ENCODE measurements at places on chromosomes 3 and 15.

DNA sequence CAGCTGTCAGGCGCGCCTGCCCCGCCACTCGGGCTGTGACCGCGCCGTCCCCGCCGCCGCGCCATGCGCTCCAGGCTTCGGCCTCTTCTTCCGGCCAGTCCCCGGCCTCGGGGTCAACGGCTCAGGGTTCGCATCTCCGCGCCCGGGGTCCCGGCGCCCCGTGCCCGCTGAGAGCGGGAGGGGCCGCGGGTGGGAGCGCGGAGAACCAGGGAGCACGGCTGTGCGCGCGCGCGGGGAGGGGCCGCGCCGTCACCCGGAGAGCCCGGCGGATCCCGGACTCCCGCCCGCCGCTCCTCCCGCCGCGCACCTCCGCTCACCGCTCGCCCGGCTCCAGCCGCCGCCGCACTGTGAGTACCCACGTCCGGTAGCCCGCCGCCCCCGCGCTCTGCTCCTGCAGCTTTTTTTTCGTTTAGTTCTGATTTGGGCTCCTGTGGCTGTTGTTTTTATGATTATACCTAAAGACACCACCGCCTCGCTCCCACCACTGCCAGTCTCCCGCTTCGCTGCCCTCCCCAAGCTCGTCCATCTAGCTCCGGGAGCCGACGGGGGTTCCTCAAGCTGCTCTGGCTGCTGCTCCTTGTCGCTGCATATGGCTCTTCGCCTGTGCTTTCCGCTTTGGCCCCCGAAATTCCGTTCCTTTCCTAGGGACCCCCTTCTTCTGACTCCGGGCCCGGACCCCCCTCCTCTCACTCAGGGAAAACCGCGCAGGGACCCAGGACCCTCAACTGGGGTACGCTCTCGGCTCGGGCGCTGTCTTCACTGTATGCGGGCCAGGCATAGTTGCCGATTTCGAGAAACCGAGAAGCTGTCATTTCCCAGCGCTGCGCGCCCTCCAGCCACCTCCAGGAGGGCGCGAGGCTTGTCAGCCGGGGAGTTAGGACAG is 1.8 kb upstream of the SKOR1 start:
- DNase-seq: no peak

- DNase-seq: no peak
These were observed 21.3 kb upstream of the GOLIM4 start for GRCh38 chr3:168117059-168117458.

DNA sequence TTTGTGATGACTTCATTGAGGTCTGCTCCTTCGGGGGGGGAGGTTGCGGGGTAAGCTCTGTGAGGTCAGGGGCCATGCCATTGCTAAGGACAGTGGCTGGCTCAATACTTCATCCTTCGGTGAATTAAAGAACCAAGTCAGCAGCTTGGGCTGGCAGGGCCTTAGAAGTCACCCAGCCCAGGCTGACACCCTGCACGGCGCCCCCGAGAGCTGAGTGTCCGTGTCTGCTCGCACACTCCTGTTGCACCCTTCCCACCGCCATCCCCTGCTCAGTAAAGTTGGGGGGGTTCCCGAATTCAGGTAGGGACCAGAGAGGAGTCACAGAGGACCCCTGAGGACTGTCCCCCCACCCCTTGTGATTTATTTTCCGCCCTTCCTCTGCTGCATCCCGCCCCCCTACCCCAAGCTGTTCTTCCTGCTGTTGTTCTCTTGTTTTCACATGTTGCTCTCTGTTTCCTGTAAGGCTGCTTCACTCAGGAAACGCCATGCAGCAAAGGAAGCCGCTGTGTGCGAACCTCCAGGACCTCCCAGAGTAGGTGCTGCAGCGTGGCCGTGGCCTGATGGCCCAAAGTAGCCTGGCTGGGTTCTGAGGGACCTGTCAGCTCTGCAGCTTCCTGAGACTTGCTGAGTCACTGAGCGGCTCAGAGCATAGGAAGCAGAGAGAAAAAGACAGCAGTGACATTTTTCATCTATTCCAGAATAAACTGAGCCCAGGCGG is 14.4 kb downstream of the EFCC1 start:
- DNase-seq: no peak

DNA sequence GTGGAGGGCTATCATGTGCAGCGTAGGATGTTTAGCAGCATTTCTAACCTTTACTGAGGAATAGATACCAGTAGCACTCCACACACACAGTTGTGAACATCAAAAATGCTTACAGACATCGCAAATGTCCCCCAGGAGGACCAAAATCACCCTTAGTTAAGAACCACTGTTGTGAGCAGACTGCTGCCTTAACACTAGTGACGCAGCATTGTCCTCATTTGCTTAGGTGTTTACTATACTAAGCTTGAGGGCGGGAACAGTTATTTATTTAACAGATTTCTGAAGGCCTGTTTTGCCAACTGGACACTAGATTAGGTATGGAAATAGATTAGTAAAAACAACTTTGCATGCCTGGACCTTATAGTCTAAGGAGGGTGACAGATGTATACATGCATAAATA is 2.3 kb downstream of the PPP2R3A start:
- no peak for DNase-seq

- no peak for DNase-seq
These were observed 138.2 kb downstream of the EPHA3 start for GRCh38 chr3:89245612-89246011.

GRCh38 chr3:148095962-148096361 is 601.7 kb upstream of the AGTR1 start:
- DNase-seq: no peak

DNA sequence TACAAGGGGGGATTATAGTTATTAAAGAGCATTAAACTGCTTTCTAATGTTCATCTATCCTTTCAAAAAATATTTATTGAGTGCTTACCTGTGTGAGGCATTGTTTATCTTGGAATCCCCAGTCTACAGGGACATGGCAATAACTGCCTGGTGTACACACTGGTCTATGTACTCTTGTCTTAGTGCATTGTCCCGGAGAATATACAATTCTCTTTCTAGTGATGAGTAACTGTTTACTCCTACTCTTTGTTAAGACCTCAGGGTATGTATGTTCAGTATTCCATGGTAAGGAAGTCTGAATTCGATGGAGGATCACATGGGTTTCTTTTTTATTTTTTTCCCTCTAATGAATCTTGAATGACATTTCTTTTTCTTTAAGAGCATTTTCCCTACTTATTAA is 772.4 kb upstream of the NR2F2 start:
- DNase-seq: no peak

GRCh38 chr3:192422997-192423342 is 304.4 kb downstream of the FGF12 start:
- DNase-seq: no peak
